ENCODE measurements at places on chromosomes 4 and X.

DNA sequence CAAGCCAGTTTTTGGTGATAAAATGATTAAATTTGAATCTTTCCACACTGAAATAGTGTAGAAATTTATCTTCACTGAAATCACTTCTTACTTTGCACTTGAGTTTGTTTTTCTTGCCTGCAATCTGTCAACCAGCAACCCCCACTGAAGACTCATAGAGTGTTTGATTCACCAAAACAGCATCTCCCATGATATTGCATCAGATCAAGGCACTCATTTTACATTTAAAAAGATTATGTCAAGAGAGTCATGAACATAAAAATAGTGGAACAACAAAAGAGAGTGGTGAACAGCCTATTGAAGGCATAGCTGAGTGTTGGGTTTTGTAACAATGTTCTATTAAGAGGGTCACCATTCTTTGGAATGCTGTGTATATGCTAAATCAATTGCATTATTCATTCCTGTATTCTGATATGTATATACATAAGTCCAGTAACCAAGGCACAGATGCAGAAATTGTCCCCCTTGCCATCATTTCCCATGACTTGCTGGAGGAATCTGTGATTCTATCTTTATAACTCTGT lies 1934.9 kb downstream of the ARAP2 start:
- peak; percentile 61 for DNase-seq

DNA sequence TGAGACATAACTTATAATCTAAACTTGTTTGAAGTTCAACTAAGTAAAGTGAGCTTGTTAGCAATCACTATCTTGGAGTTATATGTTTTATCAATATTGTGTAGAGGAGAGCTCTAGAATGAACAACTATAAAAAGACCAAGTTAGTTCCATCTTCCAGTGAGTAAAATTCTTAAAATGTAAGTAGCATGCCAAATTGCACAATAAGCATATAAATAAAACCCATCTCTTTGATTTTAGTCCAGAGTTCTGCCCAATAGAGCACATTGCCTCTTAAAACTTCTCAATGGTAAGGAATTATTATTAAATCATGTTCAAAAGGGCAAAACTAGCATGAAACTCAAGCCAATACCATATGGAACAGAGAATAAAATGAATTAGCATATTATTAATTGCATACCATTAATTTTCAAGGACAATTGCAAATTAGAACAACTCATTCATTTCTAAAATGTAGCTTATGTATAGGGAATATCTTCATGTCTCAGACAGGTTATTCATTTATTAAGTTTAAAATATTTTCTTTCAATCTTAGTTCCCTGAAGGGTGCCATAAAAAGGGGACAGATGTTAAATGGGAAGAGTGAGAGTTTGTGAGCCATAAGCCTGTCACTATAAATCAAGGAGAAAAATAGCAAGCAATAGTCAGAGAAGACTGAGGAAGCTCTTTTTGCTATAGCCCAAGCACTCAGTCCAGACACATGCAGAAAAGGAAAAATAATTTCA lies 507.6 kb downstream of the CENPC start:
- no peak for DNase-seq

GRCh38 chrX:30488092-30488491 lies 89.5 kb downstream of the TASL start:
- DNase-seq = no peak

GRCh38 chrX:131072871-131073571 lies 14.9 kb downstream of the ARHGAP36 start:
- DNase-seq = no peak

DNA sequence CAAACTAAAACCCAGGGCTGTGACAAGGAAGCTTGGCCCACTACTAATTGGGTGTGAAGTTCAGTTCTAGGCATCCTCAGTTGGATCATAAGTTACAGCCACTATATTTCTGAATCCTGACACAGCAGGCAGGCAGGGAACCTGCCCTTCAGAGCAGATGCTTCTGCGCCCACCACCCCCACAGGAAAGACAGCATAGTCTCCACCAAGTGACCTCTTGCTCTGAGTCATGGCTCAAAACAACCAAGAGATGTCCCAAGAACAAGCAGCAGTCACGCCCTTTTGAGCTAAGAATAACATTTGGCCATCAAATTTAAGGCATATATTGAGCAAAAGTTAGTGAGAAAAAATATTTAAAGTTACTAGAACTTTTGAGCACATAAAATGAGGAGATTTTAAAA lies 170.7 kb upstream of the SMARCAD1 start:
- DNase-seq = no peak

All from skeletal muscle cell (primary cell).